ENCODE measurements at places on chromosomes 5 and 9. TPM values are rescaled to one million over a fixed set of nuclear protein-coding genes. Genes with fewer than 3 reads are reported as not detected.
A peak's percentile ranks its signal among the peaks of the same experiment; 100 is the strongest.

DNA sequence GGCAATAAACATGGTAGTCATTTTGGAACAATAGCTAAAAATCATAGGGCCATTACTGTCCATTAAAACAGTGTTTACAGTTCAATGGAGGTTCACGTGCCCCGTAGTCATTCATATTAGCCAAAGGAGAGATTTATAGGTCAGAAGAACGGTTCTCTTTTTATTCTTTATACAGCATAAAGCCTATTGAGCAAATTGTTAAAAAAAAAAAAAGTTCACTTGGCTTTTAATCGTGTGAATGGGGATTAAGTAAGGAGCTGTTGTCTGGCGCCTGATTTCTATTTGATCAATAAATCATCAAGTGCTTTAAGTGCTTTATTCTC, 69.1 kb upstream of the TBCA start:
- DNase-seq = no peak
- H3K4me3 ChIP-seq = peak overlapping the region; percentile 4
- H3K27ac ChIP-seq = no peak overlapping the region
- H3K27me3 ChIP-seq = peaks cover 72% of the 10 kb centered on the region
- H3K4me1 ChIP-seq = peaks cover 54% of the 10 kb centered on the region

- H3K27me3 ChIP-seq = peaks cover 10% of the 10 kb centered on the region
- no peak overlapping the region for H3K4me3 ChIP-seq
- DNase-seq = no peak
Measured at GRCh38 chr9:109555215-109555614, 57.1 kb upstream of the PTPN3 start.

DNA sequence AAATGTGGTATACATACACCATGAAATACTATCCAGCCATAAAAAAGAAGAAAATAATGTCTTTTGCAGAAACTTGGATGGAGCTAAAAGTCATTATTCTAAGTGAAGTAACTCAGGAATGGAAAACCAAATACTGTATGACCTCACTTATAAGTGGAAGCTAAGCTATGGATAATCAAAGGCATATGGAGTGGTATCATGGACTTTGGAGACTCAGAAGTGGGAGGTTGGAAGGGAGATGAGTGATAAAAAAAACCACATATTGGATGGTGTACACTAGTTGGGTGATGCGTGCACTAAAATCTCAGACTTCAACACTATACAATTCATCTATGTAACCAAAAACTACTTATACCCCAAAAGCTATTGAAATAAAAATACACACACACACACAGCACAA, 24.5 kb downstream of the ADAMTS12 start:
- no peak for DNase-seq
- peaks cover 48% of the 10 kb centered on the region for H3K36me3 ChIP-seq
- H3K27ac ChIP-seq = no peak overlapping the region
- H3K4me3 ChIP-seq = no peak overlapping the region

- no peak overlapping the region for H3K4me3 ChIP-seq
- H3K4me1 ChIP-seq = no peaks in the 10 kb centered on the region
- peaks cover 36% of the 10 kb centered on the region for H3K27me3 ChIP-seq
- DNase-seq = no peak
- H3K27ac ChIP-seq = no peak overlapping the region
Measured at GRCh38 chr9:117374076-117374725, 40.7 kb downstream of the ASTN2 start.

- peak overlapping the region; percentile 81 for H3K4me3 ChIP-seq
- peaks cover 71% of the 10 kb centered on the region for H3K4me1 ChIP-seq
- H3K27me3 ChIP-seq = no peaks in the 10 kb centered on the region
- DNase-seq = no peak
- H3K27ac ChIP-seq = peak overlapping the region; percentile 94
- peaks cover 2% of the 10 kb centered on the region for H3K36me3 ChIP-seq
Measured at GRCh38 chr5:103428923-103429322, 133.7 kb downstream of the NUDT12 start.

DNA sequence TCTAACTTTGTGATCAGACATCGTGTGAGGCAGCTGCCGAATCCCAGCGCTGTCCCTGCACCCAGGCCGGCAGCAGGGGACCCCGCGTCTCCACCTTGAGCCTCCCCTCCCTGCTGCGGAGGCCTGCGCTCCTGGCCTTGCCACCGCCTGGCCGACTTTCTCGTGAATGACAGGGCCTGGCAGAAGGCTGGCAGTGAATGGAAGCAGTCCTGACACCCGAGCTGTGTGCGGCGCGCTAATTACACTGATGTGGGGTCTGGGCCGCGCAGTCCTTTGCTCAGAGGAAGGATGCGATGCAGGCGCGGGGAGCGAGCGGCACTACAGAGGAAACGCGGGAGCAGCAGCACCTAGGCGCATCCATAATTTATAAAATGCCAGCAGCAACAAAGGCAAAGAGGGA, 40.3 kb downstream of the POU4F3 start:
- no peak for DNase-seq
- H3K4me1 ChIP-seq = no peaks in the 10 kb centered on the region
- H3K27ac ChIP-seq = no peak overlapping the region
- peaks cover 11% of the 10 kb centered on the region for H3K27me3 ChIP-seq
- no peak overlapping the region for H3K4me3 ChIP-seq

- no peak for DNase-seq
- no peaks in the 10 kb centered on the region for H3K36me3 ChIP-seq
- H3K4me3 ChIP-seq = no peak overlapping the region
Measured at GRCh38 chr9:81787747-81788632, 98.6 kb upstream of the TLE1 start.

GRCh38 chr5:68872088-68872839, 221.6 kb upstream of the SLC30A5 start:
- no peak for DNase-seq
- H3K27ac ChIP-seq = no peak overlapping the region
- no peaks in the 10 kb centered on the region for H3K27me3 ChIP-seq
- no peak overlapping the region for H3K4me3 ChIP-seq
- H3K36me3 ChIP-seq = no peaks in the 10 kb centered on the region
- H3K4me1 ChIP-seq = no peaks in the 10 kb centered on the region

- H3K4me1 ChIP-seq = no peaks in the 10 kb centered on the region
- no peak for DNase-seq
- H3K27me3 ChIP-seq = peaks cover 13% of the 10 kb centered on the region
- no peak overlapping the region for H3K27ac ChIP-seq
- H3K36me3 ChIP-seq = no peaks in the 10 kb centered on the region
- no peak overlapping the region for H3K4me3 ChIP-seq
Measured at GRCh38 chr9:1960342-1961042, 54.7 kb upstream of the SMARCA2 start.

GRCh38 chr5:88861231-88861630, 21.8 kb downstream of the MEF2C start:
- no peaks in the 10 kb centered on the region for H3K27me3 ChIP-seq
- H3K4me1 ChIP-seq = no peaks in the 10 kb centered on the region
- no peak for DNase-seq
- no peak overlapping the region for H3K4me3 ChIP-seq
- H3K36me3 ChIP-seq = peaks cover 18% of the 10 kb centered on the region

The QRFP gene
- not detected for total RNA-seq

The OR1Q1 gene
- total RNA-seq = not detected

The CTXN3 gene
- total RNA-seq = not detected

The MUSK gene
- not detected for total RNA-seq

The SPATA31D4 gene
- total RNA-seq = not detected

The IL4 gene
- not detected for total RNA-seq

The GALT gene
- total RNA-seq = 51.8 TPM

All from neural crest cell (in vitro differentiated cells).